GM03348 (cell line): ENCODE measurements at places on chromosomes 3 and 15.
A peak's percentile ranks its signal among the peaks of the same experiment; 100 is the strongest.

- no peak for DNase-seq
Observed at GRCh38 chr3:197380786-197381185, 82.4 kb upstream of the DLG1 start.

- DNase-seq = no peak
Observed at GRCh38 chr3:58948018-58948417, 101.8 kb downstream of the CFAP20DC start.

DNA sequence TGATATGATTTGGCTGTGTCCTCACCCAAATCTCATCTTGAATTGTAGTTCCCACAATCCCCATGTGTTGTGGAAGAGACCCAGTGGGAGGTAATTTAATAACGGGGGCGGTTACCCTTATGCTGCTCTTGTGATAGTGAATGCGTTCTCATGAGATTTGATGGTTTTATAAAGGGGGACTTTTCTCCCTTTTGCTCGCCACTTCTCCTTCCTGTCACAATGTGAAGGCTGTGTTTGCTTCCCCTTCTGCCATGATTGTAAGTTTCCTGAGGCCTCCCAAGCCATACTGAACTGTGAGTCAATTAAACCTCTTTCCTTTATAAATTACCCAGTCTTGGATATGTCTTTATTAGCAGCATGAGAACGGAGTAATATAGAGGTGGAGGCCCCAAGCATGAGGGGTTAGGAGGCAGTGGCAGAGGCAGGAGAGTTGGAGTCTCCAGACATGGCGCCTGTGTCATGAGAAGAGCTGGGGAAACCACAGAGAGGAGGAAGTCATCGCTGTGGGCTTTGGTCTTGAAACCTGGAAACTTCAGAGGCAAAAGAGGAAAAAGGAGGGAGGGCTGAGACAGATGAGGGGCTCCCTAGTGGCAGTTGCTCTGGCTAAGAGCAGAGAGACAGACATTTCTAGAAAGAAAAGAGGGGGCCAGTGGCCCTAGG is 107.8 kb upstream of the VEPH1 start:
- no peak for DNase-seq

GRCh38 chr3:108123326-108123725 is 32.5 kb upstream of the CD47 start:
- DNase-seq = no peak

DNA sequence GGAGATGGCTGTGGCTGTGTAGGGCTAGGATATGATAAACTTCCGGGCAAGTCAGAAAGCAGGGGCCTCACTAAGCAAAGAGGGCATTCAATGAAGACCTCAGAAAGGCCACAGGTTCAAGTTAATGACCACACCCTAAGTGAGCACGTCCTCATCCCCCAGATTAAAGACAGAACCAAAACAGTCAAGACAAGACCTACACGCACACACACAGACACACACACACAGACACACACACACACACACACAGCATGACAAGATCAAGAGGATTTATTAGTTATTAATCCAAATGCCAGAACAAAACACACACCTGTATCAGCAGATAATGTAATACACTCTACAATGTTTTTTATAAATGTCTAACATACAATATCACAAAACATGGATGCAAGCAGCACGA is 546.2 kb downstream of the FGF12 start:
- peak; percentile 1 for DNase-seq

GRCh38 chr3:175977968-175978752 is 1119.0 kb downstream of the NAALADL2 start:
- DNase-seq = no peak

DNA sequence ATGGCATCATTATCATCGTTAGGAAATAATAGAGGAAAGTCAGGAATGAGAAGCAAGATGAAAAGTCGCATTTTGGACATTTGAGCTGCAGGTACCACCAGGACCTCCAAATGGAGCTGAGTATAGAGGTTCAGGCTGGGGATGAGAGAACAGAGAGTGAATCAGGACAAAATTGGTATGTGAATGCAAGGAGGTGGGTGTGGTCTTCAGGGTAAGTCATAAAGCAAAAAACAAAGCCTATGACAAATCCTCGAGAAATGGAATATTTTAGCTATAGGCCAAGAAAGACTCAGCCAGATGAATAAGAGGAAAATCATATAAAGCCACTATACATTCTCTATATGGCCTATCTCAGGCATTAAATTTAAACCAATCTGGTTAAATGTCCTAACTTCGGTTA is 841.3 kb downstream of the ROBO1 start:
- DNase-seq = no peak

GRCh38 chr3:170907637-170908234 is 701 bp downstream of the EIF5A2 start:
- DNase-seq = peak; percentile 8

DNA sequence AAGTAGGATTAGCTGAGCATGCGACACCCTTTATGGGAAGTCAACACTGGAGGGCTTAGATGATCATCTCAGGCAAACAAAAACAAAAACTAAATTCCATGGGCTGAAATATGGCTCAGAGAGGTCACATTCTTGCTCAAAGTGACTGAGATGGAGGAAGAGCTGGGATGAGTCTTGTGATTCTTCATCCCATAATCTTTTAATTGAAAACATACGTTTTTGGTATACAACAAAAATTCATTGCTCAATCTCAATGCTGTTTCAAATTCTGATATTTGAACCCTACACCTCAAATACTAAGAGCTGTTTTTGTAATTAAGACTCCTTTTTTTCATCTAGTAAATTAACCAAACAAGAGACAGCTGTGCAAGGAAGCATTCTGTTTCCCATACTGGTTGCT is 257.0 kb downstream of the NR1D2 start:
- peak; percentile 52 for DNase-seq

DNA sequence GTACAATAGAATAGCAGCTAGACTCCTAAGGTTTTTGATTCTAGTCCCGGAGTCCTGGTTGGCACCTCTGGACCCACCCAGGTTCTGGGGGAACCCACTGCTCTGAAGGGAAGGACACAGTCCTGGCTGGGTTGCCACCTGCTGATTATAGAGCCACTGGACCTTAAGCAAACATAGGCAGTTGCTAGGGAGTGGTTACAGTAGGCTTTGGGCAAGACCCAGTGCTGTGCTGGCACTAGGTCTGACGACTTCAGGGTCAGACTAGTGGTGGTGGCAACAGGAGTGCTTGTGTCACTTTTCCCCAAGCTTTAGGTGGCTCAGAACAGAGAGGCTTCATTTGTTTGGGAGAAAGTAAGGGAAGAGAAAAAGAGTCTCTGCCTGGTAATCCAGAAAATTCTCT is 109.8 kb upstream of the C3orf80 start:
- no peak for DNase-seq

DNA sequence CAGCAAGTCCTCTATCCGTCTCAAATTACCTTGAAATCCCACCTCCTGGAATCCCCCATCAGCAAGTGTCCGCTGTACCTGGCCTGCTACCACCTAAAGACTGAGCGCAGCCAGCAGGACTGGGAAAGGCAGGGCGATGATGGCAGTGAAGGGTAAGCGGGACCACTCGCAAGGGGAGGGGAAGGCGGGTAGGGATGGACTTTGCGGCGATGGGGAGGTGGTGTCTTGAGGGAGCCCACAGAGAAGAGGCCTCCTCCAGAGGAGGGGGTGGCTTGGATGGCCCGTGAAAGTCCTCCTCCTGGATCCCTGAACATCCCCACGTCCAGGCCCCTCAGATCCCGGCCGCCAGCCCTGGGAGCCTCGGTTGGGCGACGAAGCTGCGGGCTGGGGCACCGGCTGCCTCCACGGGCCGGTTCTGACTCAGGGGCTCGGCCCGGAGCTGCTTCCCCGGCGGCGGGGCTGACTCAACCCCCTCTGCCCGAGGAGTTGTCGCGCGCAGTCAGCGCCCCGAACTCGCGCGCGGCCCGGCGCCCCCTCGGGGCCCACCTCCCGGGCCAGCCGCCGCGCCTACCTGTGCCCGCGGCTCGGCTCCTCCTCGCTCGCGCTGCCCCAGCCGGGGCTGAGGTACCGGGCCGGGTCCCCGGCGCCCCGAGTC is 512 bp downstream of the LARP6 start:
- DNase-seq = peak; percentile 76

- DNase-seq = no peak
Observed at GRCh38 chr3:69014022-69014580, 617 bp upstream of the EOGT start.

- no peak for DNase-seq
Observed at GRCh38 chr3:139521144-139521543, 18.4 kb downstream of the RBP1 start.

DNA sequence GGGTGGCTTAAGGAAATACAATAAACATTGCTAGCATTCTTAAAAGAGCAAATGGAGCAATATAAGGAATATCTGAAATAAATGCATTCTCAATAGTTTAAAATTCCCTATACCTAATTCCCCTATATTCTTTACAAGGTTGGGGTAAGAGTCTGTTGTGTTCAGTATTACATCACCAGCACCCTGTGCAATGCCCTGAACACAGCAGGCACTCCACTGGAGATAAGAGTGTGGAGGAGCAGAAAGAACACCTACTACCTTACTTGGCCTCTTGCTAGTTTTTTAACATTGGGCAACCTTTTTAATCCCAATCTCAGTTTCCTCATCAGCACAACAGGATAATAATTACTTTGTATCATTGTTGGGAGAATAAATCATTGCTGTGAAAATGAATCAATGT is 140.2 kb upstream of the PLXND1 start:
- no peak for DNase-seq

DNA sequence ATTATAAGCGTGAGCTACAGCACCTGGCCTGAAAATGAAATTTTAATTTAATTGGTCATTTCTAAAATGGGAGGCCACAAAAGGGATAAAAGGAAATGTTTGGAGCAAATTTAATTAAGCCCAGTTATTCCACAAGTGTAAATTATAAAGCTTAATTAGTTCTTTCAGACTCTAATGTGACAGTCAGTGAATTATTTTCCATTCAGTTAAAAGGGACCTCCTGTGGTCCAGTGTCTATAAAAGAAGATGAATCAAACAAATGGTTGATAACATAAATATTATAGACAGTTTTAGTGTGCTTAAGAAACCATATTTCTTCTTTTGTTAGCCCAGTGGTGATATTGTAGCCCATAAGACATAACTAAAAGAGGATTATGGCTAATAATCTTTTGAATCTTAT is 66.4 kb downstream of the CNOT10 start:
- no peak for DNase-seq

GRCh38 chr3:107545680-107546120 is 22.9 kb downstream of the BBX start:
- peak; percentile 14 for DNase-seq

GRCh38 chr15:55235546-55236036 is 38.9 kb upstream of the RSL24D1 start:
- DNase-seq = no peak

- peak; percentile 51 for DNase-seq
Observed at GRCh38 chr3:153026026-153026425, 136.0 kb upstream of the RAP2B start.

- no peak for DNase-seq
Observed at GRCh38 chr3:137692803-137693431, 71.2 kb upstream of the SOX14 start.

DNA sequence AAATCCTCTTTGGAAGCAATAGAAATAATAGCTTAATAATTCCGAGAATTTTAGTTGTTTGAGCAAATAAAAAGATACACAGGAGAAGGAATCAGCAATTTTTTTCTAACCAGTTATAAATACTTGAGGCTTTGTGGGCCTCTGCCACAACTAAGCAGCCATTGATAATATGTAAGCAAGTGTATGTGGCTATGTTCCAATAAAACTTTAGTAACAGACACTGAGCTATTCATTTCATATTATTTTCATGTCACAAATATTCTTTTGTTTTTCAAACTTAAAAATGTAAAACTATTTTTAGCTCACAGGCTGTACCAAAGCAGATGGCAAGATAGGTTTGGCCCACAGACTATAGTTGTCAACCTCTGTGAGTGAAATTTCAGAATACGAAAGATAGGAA is 85.7 kb downstream of the MSL2 start:
- no peak for DNase-seq

- no peak for DNase-seq
Observed at GRCh38 chr3:120151791-120152190, 57.5 kb upstream of the GSK3B start.

GRCh38 chr3:13197281-13197680 is 124.1 kb upstream of the IQSEC1 start:
- no peak for DNase-seq

DNA sequence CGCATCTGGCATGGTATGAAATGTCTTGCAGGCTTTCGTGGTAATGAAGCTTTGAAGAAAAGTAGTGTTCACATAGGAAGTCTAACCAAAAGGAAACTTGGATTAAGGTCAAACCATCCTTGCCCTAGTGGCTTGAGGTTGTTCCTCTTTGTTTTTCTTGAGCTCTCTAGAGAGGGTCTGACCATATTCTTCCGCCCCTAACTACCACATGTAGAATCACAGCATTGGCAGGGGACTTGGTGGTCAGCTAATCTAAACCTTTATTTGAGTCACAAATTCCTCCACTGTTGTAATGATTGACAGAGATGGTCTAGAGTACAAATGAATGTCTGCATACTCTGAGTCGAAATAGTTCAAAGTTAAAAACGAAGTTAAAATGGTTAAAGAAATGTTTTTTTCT is 39.1 kb upstream of the PHLDB2 start:
- DNase-seq = no peak

- DNase-seq = no peak
Observed at GRCh38 chr3:5140230-5140621, 18.1 kb downstream of the ARL8B start.

- DNase-seq = no peak
Observed at GRCh38 chr3:157148196-157148889, 11.6 kb downstream of the CCNL1 start.

GRCh38 chr3:189368384-189368783 is 196.6 kb downstream of the TPRG1 start:
- no peak for DNase-seq

DNA sequence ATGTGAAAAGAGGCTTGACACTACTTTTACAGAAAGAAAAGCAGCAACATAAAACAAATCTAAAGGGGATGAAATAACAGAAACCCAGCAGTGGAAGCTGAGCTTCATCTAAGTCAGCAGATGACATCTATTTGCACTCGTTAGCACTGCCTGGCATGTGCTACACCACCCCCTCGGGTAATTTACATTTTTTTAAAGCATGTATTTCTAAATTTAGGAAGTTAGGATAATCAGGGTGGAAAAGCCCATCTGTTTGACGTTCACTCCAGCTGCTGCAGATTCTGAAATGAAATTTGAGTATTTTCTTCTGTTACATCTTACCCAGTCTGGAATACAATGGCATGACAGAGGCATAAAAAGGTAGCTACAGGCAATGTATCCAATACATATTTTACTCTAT is 20.7 kb downstream of the IGSF11 start:
- DNase-seq = no peak

DNA sequence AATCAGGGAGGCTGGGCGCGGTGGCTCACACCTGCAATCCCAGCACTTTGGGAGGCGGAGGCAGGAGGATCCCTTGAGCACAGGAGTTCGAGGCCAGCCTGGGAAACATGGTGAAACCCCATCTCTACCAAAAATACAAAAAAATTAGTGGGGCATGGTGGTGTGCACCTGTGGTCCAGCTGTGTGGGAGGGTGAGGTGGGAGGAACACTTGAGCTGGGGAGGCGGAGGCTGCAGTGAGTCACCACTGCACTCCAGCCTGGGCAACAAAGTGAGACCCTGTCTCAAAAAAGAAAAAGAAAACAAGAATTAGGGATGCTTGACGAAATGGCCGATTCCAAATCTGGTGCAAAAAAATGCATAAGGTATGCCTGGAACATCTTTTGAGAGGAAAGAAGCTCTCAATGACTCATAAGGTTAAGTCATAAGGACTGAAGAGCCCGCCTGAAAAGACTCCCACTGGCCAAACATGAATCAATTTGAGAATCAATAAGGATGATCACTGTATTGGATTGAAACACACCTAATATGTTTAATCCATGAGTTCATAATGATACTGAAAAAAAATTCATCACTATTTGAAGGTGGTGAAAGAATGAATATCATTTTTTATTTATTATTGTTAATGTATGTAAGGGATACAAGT is 27.7 kb downstream of the BLM start:
- no peak for DNase-seq
